ENCODE measurements at places on chromosomes 6 and 20. TPM values are rescaled to one million over a fixed set of nuclear protein-coding genes. Genes with fewer than 3 reads are reported as not detected.

DNA sequence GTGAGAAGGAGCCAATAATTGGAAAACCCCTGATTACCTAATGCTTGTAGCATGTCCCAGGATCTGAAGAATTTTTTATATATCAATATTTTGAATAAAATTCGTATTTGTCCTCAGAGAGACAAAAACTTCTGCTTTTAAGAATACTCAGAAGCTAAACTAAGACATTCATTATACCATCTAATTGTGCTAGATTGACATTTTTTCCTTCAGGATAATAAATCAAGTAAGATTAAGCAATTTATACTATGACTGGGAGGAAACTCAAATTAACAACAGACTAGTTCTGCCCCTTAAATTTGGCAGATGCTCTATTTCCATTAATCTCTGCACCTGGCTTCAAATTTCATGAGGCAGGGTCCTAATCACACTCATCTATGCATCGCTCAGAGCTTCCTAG lies 291.4 kb downstream of the PLCB1 start:
- no peak for DNase-seq

GRCh38 chr6:71126506-71126905 lies 162.1 kb upstream of the OGFRL1 start:
- DNase-seq: no peak

- DNase-seq: no peak
Measured at GRCh38 chr20:58478141-58478805, 36.9 kb downstream of the APCDD1L start.

- no peak for DNase-seq
Measured at GRCh38 chr6:154276810-154277628, 79.6 kb downstream of the IPCEF1 start.

Gene ZNF334
- 4.5 TPM for total RNA-seq

Gene SEL1L2
- not detected for total RNA-seq

Gene LINC00237
- not detected for total RNA-seq

Gene APOBEC2
- not detected for total RNA-seq
